Stimulated activated CD8-positive, alpha-beta memory T cell treated with anti-CD3 and anti-CD28 coated beads, Interleukin-4, amount 100 ng/mL, for 1 hour (primary cell): ENCODE measurements at places on chromosomes 5 and 9.

DNA sequence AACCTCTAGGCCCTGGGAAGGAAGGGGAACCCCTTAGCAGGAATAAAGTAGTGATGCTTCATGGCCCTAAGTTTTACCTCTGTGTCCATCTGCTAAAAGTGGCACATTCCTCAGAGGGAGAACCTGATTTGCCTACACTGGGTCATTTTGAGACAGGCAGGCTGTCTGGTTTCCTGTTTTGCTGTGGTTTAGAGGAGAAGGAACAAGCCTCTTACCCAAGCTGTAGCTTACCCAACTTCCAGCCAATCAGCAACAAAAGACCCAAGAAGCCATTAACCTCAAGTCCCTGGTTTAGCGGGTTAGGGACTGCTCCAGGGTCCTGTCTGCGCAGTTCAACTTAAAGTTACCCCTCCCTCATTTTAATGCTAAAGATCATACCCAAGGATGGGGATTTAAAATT lies 411.0 kb downstream of the MAT2B start:
- no peak for DNase-seq

- DNase-seq: no peak
These were observed 8.5 kb downstream of the FBP1 start for GRCh38 chr9:94630833-94631232.

DNA sequence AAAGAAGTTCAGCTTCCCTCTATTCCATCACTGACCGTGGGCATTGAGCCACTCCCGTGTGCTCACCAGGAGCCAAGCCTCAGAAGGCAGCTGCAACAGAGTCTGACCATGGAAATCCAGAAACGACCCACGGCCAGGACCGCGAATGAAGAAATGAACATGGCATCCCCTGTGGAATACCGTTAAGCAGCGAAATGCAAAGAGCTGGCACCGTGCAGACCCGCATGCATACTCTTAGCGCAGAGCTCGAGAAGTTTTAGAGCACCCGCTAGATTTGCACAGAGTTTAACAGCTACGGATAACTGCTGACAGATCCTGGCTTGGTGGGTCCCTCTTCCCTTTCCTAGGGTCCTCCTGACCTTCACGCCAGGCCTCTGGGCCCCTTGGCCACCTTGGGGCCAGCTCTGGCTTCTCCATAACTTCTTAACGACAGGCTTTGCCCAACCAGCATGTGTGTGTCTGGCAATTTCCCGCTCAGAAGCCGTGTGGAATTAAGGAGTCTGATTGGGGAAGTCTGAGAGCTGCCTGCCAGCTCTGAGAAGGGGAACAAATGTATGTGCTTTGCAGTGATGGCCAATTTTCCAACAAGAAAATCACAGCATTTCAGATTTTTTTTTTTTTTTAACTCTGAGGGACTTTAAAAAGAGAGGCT lies 75.3 kb upstream of the COL5A1 start:
- no peak for DNase-seq

DNA sequence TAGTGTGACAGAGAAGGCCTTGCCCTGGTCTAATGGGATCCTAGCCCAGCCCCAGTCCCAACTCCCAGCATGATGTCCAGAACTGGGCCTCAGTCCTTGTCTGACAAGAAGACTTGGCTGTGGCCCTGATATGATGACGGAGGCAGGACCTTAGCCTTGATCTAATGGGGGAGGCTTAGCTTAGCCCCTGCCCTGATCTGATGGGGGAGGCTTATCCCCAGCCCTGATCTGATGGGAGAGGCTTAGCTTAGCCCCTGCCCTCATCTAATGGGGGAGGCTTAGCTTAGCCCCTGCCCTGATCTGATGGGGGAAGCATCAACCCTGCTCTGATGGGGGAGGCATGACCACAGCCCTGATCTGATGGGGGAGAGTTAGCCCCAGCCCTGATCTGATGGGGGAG lies 3.7 kb downstream of the PKN3 start:
- DNase-seq: no peak

- no peak for DNase-seq
These were observed 8.1 kb upstream of the ASB6 start for GRCh38 chr9:129649726-129650679.

GRCh38 chr5:111127453-111128195 lies 35.5 kb downstream of the WDR36 start:
- DNase-seq: no peak

DNA sequence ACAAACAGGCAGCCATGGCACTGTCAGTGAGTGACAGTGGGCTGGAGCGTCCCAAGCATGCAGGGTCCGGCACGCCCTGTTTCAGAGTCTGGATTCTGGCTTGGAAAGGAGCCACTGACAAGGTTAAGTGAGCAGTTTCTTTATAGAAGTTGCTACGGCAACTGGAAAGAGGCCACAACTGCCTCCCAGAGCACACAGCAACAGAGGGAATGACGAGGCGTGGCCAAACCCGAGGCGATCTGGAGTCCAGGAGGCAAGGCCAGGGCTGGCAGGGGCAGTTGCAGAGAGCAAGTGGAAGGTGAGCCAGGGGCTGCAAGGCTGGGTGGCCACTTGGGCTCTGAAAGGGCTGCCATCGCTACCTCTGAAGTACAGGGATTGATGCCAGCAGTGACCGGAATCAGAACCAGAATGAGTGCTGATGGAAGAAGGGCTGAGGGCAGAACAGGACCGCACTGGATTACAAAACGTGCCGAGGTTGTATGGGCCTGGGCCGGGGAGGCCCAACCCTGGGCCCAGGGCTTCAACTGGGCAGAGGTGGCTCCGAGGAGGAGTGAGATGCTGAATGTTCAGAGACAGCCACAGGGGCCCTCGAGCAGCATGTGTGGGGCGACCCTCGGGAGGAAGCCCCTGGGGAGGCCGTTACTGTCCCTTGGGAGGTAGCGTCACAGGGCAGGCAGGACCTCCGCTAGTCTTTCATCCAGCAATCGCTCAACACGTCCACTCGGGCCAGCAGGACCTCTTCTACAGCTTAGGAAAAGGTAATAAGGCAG lies 4.6 kb downstream of the MRPL41 start:
- no peak for DNase-seq

DNA sequence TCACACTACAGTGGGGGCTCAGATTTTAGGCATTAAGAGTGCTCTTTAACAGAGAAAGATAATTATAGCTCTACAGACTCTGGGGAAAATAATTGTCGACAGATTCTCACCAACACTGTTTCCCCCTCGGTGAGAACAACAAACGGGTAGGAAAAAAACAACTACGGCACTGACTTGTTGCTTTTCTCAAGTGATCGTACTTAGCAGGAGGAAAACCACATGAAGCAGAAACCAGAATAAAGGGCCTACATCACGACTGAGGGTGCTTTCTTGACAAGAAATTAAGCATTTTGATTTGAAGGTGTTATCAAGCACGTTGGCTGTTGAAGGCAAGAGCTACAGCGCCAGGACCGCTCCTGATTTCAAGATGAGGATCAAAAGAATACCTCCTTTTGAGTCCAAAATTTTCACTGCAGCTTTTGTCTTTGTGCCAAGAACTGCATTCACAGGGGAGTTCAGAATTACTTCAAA lies 27.2 kb upstream of the CER1 start:
- no peak for DNase-seq

- DNase-seq: no peak
These were observed 318.7 kb downstream of the TMEM161B start for GRCh38 chr5:87949676-87950631.

DNA sequence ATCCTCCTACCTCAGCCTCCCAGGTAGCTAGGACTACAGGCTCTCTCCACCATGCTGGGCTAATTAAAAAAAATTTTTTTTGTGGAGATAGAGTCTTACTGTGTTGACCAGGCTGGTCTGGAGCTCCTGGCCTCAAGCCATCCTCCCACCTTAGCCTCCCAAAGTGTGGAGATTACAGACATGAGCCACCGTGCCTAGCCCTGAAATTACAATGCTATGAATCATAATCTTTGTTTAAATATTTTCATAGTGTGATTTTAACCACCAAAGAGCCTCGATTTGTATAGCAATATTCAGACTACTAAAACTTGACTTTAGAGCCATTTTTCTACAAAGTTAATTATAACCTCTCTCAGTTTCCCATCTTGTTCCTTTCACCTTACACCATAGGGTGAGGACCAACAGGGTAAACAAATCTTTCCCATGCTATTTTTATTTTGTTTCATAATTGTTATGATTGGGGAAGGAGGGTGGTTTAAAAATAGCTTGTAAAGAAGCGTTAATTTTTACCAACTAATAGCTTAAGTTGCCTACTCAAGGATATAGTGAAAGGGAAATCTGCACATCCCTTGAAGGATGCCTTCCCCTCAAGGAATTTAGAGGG lies 32.7 kb downstream of the UBE2D2 start:
- DNase-seq: no peak

DNA sequence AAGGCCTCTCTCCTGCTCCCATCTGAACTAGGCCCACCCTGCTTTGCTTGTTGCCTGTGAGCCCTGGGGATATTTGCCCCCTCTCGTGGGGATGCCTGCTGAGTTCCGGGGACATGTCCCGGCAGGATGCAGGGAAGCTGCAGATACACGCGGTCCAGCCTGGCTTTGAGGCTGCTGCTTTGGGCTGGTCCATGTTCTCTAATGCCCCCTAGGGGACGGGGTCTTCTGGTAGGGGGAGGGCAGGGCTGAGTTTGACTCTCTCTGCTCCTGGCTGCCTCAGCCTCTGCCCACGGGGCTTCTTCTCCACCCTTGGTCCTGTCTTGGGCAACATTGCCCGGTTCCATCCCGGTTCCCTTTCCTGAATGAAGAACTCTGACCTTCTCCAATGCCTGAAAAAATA lies 84.9 kb upstream of the ASS1 start:
- no peak for DNase-seq

DNA sequence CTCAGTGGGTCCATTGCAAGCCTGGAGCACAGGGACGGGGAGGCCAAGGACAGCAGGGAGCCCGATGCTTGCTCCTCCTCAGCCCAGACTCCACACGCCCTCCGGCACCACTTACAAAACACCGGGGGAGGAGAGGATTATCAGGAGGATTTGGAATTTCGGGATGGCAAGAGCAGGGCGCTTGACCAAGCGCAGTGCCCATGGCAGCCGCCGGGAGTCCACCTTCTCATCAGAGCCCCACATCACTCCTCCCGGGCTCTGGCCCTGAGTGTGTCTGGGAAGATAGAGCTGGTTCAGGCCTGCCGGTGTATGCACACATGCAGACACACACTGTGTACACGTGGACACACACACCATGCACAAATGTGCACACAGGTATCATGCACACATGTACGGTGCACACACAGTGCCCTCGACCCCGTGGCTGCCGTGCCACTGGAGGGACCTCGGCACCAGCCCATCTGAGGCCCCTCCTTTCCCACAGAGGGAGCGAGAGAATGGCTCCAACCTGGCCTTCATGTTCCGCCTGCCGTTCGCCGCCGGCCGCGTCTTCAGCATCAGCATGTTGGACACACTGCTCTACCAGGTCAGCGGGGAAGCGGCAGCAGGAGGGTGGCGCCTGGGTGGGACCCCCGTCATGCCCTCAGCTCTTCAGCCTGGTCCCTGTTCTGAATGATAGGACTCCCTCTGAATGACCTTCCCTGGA lies 81.7 kb downstream of the KCNT1 start:
- DNase-seq: no peak
